ENCODE measurements at places on chromosomes 16 and 17.

DNA sequence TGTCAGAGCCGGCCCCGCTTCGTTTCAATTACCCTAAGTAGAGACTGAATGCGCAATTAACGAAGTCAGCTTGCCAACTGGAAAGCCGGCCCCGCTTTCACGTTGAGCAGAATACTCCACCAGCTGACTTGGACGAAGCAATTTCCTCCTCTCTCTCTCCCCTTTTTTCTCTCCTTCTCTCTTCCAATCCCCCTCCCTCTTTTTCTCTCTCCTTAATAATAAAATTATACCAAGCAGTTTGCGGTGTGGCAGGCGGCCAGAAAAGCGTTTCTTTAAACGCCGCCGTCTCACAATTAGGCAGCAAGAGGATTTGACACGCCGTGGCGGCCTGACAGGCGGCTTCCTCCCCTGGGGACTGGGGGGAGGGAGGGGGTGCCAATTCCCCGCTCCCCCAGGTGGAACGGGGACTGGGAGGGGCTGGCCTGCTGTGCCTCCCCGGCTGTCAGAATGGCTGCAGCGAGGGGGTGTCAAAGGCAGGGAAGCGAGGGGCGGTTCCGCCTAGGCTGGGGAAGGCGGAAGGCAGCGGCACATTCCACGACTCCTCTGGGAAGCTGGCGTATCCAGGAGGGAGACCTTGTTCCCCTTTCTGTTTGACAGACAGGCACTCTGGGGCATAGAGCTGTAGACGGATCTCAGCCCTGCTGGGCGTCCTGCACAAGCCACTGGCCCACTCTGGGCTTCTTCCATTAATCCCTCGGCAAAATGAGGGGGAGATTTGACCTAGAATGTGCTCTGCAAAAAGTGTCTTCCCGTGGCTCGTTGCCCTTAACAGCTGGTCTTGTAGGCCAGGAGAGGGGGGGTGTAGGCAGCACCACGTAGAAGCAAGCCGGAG, 52.7 kb downstream of the SREBF1 start:
- DNase-seq, result peak; percentile 98

- no peak for DNase-seq
Observed at GRCh38 chr16:25198021-25198420, 18.7 kb upstream of the AQP8 start.

DNA sequence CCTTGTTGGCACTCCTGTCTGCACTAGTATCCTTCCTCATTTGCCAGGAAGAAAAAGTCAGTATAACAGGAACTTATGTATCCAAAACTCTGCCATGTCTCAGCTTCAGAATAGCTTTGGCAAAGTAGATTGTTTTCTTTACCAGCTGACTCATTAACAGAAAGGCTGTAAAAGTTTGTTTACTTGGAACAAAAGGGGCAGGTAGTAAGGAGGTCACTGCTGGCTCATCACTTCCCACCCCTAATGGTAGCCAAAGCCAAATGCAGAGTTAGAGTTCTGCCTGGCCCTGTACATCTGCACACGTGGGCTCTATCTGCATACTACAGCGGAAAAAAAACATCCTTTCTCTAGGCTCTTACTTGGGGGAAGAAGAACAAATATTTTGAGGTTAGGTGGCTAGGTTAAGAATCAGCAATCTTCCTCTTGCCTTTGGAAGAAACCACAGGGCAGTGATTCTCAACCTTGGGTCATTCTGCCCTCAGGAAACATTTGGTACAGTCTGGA, 90.9 kb upstream of the BCAR1 start:
- DNase-seq, result no peak

DNA sequence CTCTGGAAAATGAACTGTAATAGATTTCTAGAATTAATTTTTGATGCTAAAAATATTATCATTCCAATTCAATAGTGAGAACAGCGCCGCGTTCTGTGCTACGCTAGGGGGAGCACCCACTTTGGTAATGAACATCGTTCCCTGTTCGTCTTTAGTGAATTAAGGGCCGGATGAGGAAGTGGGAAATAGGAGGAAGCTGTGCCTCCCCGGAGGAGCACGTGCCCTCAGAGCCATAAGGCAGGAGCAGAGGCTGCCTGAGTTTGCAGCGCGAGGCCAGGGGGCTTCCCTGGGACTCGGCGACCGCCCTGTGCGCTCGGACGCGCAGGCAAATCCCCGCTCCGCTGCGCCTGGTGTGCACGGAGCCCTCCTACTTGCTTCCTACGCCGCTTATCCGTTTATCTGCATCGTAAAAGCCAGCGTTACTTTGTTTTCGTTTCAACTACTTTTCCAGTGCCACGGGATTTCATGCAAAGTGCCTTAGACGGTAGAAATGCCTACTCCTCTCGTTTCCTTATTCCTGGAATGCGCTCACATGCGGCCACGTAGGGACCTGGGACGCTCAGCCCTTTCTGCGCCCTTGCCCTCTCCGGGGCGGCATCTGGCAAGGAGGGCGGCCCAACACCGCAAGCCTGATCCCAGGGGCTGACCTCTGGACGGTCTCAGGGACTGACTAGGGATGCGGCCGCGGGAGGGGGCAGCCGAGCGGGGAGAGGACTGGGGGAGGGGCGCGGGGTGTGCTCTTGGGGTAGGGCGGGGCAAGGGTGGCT, 76.4 kb downstream of the KCNJ12 start:
- DNase-seq, result no peak

DNA sequence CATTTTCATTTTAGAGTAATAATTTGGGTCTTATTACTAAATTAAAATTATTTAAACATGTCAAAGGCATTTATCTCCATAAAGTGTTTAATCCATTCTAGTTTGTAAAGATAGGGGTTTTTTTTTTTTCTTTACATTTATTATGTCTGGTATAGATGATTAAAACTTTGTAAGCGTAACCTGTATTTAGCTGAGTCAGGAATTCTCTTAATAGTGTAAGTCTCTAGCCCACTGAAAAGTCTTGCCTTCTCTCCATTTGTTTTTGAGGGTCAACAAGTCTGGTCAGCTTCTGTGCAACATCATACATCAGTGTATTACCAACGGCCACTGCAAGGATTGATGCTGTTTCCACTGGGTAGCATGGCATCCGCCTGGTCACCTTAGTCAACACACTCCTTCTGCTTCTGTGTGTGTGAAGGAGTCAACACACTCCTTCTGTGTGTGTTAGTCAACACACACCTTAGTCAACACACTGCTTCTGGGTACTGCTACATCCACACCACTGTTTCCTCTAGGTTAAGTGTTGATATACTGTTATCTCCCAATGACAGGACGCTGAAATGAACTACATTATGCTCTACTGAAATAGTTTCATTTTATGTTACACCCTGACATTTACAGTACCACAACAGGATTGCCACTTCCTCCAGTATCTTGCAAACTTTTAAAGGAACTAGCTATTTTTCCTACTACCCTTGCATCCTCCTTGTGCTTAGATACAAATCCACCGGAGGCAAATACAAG, 37.3 kb upstream of the VWA3A start:
- no peak for DNase-seq

- no peak for DNase-seq
Observed at GRCh38 chr16:85423631-85424030, 189.5 kb upstream of the GSE1 start.

DNA sequence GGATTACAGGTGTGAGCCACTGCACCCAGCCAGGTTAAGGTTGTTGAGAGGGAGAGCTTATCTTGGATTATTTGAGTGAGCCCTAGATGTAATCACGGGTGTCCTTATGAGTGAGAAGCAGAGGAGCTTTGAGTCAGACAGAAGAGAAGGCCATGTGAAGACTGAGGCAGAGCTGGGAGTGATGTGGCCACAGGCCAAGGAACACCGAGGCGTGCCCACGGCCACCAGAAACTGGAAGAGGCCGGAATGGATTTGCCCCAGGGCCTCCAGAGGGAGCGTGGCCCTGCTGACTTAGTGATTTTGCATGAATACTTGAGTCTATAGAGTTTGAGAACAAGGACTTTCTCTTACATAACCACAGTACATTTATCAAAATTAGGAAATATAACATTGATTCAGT, 137.7 kb downstream of the RPTOR start:
- no peak for DNase-seq

- DNase-seq, result no peak
Observed at GRCh38 chr17:49387498-49388289, 25.6 kb upstream of the ZNF652 start.

- no peak for DNase-seq
Observed at GRCh38 chr17:72357764-72358365, 237.0 kb downstream of the SOX9 start.

DNA sequence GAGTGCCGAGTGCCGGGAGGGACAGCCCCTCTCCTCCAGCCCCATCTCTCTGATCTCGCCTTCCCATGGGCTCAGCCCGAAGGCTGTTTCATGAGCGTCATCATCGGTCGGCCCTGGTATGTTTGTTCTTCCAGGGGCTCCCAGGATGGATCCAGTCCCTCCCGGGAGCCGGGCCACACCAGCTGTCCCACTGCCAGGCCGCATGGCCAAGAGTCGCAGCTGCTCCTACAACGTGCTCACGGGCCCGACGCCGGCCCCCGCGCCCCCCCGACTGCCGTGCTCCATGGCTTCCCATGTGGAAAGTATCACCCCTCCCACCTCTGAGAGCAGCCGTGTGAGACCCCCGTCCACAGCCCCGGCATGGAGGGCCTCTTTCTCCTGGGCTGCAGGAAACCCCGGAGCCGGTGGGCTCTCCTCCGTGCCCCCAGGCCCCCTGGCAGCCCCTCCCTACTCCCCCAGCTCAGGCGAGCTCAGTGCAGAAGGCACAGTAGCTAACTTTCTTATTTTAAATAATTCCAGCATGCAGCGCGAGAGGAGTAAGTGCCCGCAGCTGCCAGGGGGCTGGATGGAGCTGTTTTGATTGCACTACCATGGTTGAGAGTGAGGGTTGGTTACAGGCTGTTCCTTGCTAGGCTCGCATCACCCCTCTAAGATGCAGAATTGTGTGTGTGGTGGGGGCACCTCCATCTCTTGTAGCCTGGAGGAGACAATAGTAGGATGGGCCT, 26.6 kb upstream of the GSE1 start:
- no peak for DNase-seq

DNA sequence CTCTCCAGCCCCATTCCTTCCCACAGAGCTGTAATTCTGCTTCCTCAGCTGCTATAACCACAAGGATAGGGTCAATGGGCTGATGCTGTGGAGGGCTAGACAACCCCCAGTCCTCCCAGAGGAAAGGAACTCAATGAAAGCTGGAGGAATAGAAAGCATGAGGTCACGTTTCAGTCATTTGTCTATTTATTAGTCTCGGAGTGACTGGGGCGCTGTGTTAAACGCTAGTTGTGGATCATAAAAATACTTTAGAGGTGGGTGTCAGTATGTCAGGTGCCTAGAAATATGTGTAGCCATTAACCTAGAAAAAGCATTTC, 787 bp upstream of the CCL3L1 start:
- no peak for DNase-seq

DNA sequence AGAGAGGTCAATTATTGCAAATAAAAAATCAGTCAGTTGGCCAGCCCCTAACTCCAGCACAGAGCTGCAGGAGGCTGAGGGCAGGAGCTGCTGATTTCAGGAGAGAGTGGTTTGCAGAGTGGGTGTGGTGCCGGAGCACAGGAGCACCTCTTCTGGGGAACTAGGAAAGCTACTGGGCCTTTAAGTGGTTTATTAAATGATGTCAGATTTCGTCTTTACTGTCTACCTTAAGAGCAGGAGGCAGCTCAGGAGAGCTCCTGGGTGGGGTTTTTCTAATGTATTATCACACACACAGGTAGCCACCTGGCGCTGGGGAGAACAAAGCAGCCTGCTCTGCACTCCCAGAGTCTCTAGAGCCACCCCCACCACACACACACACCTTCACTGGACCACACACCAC, 11.5 kb upstream of the HAS3 start:
- no peak for DNase-seq

GRCh38 chr17:81549031-81549557, 3.1 kb downstream of the FAAP100 start:
- no peak for DNase-seq

- no peak for DNase-seq
Observed at GRCh38 chr16:76749780-76750375, 441.1 kb upstream of the MON1B start.

- no peak for DNase-seq
Observed at GRCh38 chr17:39364236-39365025, 37.0 kb downstream of the FBXL20 start.

- no peak for DNase-seq
Observed at GRCh38 chr16:53428681-53429080, 5.6 kb upstream of the RBL2 start.

GRCh38 chr17:54983260-54983659, 14.7 kb downstream of the STXBP4 start:
- no peak for DNase-seq

DNA sequence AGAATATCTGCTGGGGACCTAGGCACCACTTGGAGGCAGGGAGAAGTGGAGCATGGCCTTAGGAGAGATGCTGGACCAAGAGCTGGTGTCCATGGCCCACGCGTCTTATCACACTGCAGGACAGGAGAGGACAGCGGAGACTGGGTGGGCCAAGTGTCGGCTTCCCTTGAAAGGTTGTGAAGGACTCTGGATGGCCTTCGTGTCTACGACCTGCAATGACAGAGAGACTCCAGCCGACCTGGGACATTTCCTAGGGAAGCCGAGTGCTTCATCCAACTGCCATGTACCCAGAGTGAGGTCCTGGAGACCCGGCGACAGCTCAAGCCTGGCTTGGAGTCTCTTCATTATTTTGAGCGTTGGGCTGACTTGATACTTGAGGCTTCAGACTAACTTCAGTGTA, 20.5 kb downstream of the C1QTNF1 start:
- DNase-seq, result no peak

GRCh38 chr17:40326014-40326831, 17.2 kb downstream of the RARA start:
- no peak for DNase-seq

- DNase-seq, result peak; percentile 54
Observed at GRCh38 chr17:30093463-30094147, 23.0 kb upstream of the NSRP1 start.

DNA sequence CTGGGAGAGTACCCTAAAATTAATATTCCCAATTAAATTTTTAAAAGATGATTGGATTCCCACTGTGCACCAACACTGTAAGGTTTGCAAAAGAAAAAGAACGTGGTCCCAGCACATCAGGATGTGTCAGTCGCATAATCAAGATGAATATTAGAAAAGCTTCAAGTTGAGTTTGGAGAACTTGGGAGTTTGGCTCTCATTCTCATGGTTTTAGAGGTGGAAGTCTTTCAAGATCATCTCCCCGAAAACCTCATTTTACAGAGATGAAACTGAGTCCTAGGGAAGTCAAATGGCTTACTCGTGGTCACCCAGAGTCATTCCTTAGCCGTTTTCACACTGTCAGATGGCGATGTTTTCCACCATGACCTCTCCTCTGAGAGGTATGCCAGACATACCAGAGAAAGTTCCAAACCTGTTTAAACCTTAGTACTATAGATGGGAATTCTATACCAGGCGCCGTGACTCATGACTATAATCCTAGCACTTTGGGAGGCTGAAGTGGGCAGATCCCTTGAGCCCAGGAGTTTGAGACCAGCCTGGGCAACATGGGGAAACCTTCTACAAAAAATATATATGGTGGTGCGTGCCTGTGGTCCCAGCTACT, 1.2 kb downstream of the SEC14L1 start:
- no peak for DNase-seq
